ENCODE measurements at places on chromosomes 7 and 10.

GRCh38 chr10:103127241-103127640, 65.8 kb downstream of the NT5C2 start:
- DNase-seq: no peak

DNA sequence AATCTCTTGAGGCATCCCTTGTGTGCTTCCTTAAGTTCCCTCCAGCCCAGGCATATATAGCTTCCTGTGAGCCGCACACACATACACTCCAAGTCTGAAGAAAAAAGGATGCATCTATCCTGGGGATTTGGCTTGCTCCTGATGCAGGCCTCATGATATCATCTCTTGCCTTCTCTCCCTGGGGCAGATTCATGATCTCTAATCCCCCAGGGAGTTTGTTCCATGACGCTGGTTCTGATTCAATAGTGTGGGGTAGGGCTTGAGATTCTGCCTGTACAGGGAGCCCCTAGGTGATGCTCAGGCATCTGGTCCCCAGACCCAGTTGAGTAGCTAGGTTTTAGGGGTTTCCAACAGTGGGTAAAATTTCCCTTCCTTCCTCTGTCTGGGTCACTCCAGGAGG, 1.5 kb downstream of the PON1 start:
- no peak for DNase-seq

DNA sequence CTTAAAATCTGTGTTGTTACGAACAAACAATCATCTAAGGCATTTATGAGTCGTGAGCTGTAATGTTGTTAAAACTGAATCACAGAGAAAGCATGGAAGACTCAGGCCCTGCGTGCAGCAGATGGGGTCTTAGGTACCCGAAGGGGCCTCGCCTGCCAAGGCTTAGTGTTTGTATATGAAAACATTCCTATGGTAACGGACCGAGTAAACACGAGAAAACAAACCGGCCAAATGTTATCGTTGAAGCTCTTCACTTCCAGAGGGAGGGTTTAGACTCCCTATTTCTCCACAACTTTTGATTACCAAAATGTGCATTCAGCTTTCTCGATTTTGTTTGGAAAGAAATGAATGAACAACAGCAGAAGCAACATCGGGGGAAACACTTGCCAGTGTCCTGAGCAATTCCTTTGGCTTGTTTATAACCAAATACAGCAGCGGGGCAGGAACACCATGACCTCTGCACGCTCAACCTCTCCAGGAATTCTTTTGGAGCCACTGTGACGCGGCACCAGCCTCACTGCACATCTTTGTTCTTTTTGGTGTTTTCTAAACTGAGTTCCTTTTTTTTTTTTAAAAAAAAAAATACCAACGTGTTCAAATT, 121.6 kb upstream of the KLF6 start:
- no peak for DNase-seq

- DNase-seq: no peak
These were observed 101.1 kb downstream of the TNS3 start for GRCh38 chr7:47480576-47481538.

DNA sequence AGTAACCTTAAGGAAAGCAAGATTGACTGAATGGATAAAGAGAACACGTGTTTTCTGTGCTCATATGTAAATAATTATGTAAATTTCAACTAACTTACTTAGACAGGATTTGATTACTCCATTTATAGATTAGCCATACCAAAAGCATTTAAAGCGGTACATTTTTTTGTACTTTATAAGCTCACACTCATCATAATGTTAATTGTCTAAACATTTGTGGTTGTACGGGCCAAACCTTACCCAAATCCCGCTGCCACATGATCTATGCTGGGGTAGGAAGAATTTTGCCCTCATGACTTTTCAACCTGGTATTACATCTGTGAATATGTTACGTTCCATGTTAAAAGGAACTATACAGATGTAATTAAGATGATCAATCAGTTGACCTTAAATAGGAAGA, 29.1 kb downstream of the MKX start:
- DNase-seq: no peak

GRCh38 chr7:110090110-110090820, 1000.7 kb upstream of the LRRN3 start:
- no peak for DNase-seq

DNA sequence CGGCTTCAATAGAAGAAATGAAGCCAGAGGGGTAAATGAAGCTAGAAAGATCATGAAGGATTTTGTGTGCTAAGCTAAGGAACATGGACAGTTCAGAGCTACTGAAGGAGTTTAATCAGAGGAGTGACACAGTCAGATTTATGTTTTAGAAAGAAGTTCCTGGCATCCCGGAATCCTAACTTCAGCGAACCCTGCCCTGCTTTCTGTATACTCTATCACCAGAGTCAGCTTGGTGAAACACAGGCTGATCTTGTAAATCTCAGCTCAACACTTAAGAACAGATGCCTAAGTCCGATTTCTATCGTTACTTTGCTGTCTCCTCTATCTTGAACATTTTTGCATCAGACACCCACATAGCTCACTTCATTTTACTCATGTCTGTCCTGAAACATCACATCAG, 9.1 kb downstream of the AHR start:
- no peak for DNase-seq

DNA sequence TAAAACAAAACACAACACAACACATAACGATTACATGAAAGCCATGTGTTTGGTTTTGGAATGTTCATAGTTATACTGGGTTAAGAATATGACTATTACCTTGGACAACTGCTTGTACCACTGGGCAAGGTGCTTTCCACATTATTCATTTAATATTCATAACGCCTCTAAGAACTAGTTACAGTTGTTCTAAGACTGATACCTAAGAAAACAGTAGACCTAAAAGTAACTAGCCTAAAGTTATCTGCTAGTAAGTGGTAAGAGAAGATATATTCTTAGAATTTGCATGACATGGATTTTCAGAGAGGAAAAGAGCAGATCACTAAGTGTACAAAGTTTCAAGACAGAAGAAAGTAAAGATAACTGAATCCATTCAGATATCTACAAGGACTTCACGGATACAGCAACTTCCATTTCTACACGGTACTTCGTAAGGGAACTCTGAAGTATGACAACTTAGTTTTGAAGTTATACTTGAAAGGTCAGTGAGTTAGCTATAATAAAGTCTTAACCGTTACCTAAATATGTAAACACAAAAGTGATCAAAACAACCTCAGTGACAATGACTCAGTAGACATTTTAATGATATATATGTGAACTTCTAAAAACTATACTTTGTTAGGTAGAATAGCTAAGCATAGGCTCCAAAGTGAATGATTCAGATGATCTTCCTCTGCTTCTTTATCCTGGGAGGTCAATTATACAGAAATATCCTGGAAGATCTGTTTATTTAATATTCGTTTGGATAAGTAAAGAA, 65.1 kb downstream of the MINDY3 start:
- DNase-seq: no peak

- no peak for DNase-seq
These were observed 23.1 kb downstream of the ANKIB1 start for GRCh38 chr7:92268921-92269320.

DNA sequence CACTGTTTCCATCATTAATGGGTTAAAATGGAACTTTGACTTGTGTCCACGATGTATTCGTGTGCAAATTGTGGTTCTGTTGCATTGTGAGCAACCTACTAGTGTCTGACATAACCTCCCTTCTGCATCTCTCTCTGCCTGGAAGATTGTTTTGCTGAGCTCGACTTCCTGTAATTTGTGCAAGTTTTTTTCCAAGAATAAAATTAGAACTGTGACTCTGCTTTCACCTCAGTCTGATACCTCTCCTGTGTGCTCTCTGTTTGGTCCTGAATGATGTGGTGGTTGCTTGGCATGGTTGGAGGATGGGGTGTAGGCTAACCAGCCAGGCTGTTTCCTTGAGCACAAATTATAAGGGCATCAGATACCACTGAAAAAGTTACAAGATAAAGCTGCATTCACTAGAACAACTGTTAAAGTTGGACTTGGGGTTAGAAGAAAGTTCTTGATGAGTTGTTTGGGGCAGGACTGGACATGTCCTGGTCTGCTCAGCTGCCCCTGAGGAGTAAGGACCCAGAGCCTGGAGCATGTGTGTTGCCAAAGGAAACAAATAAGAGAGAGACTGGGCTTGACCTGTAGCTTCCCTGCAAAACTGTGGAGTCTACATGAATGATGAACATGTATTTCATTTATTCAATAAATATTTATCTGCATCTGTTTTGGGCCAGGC, 1.9 kb upstream of the VOPP1 start:
- DNase-seq: no peak

- DNase-seq: no peak
These were observed 651.1 kb upstream of the MKI67 start for GRCh38 chr10:128777342-128777741.

DNA sequence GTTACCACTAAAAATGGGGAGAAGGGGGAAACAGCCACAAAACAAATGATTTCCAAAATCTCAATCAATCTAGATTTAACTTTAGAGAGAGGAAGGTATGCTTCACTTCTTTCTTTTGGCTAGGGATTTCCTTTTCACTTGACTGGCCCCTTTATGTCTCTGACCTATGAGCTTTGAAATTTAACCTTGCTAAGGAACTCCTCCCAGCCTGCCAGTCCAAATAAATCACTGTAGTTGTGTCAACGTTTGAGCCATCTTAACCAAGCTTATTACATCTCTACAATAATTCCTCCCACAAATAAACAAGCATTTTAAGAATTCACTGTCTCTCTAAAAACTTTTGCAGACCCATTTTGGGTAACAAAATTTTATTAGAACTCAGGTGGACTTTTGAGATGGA, 315.5 kb upstream of the CELF2 start:
- DNase-seq: no peak

DNA sequence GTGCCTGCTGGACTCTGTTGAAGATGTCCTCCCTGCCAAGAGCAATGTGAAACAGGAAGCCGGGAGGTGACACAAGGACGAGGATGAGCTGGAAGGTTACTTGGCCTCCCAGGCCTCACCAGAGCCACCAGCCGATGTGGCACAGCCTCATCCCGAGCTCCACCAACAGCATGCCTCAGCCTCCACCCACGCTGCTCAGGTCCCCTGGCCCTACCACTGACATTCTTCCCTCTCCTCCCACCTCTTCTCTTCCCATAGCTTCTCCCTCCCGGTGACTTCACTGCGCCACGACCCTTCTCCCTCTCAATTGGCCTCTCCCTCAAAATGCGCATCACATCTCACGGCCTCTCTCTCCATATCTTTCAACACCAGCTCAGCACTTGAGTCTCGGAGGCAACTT, 249.9 kb downstream of the SKAP2 start:
- no peak for DNase-seq

- DNase-seq: no peak
These were observed 71.0 kb downstream of the PAXIP1 start for GRCh38 chr7:154931906-154932305.

DNA sequence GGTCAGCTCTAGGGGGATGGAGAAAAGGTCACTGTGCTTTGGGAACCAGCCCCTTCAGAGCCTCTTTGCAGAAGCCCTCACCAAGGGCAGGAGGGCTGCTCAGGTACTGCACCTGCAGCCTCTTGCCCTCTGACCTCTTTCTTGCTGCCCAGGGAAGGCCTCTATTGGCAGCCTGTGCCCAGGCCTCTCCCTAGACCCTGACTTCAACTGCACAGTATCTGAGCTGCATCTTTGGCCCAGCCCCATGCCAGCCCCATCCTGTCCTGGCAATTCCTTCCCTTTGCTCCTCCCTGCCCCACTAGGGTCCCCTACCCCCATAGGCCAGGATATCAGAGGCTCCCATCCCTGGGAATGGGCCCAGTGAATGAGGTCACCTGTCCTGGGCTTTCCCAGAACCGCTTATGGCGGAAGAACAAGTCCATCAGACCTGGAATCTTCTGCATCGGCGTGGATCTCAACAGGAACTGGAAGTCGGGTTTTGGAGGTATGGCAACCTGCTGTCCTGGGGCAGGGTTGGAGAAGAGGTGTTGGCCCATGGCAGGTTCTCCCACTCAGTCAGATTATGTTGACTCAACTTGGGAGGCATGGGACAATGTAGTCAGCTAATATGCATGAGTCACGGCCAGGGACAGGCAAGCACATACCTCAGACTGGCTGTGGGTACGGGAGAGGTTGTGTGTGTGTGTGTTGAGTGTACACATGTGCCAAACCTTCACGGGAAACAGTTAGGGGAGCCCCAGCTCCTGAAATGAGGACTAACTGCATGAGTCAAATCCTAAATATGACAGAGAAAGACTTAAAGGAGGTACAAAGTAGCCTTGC, 17.1 kb upstream of the CPA1 start:
- no peak for DNase-seq

- DNase-seq: no peak
These were observed 103.1 kb downstream of the SEMA3C start for GRCh38 chr7:80815733-80816132.

GRCh38 chr7:141071855-141072547, 1.9 kb upstream of the TMEM178B start:
- DNase-seq: no peak

- DNase-seq: no peak
These were observed 55.2 kb downstream of the HIPK2 start for GRCh38 chr7:139722604-139723003.

GRCh38 chr7:85474234-85474633, 287.4 kb upstream of the SEMA3D start:
- no peak for DNase-seq

- no peak for DNase-seq
These were observed 936 bp downstream of the IGF2BP3 start for GRCh38 chr7:23469150-23469960.

GRCh38 chr10:28920091-28920490, 242.8 kb downstream of the BAMBI start:
- no peak for DNase-seq

DNA sequence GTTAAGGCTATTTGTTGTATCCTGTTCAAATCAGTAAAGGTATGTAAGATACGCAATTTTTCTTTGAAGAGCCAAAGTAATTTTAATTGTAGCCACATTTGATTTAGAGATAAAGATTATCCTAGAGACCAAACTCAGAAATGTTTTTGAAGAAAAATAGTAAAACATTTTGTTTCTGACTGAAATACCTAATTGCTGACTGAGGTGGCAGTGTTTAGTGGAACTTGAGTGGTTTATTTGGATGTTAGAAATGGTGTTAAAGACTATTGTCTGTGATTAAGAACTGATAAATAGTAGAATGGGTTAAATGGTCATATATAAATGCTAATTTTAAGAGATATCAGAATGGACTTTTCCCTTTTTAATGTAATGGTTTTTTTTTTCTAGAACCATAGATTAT, 15.3 kb downstream of the EDRF1 start:
- DNase-seq: no peak

DNA sequence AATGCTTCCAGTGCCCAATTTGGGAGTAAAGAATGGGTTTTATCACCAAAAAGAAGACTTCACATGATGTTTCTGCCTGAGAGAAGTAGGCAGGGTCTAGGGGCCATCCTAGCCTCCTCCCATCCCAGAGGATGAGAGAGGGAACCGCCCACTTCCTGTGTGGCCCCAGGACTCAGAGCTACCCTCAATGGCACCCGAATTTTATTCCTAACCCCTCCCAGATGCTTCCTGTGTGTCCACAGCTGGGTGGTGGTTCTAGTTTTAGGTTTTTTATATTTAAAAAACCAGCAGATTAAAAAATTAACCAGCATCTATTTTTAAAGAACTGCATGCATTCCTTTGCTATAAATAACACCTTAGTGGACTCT, 583.5 kb downstream of the PTPRN2 start:
- no peak for DNase-seq
